H7 (cell line): ENCODE measurements at places on chromosomes 13 and 19. TPM values are rescaled to one million over a fixed set of nuclear protein-coding genes. Genes with fewer than 3 reads are reported as not detected.

- DNase-seq, result no peak
Observed at GRCh38 chr13:82136880-82137279, 1745.4 kb downstream of the SLITRK1 start.

- DNase-seq, result peak; percentile 60
Observed at GRCh38 chr19:6738787-6739389, 592 bp upstream of the TRIP10 start.

The IRGC gene
- total RNA-seq, result not detected in 2 replicates

The RRAS gene
- total RNA-seq, result 13.3 and 20.1 TPM in 2 replicates

The CYP4F3 gene
- total RNA-seq, result not detected in 2 replicates
